ENCODE measurements at places on chromosomes 1 and 21. TPM values are rescaled to one million over a fixed set of nuclear protein-coding genes. Genes with fewer than 3 reads are reported as not detected.

Gene F11R
- total RNA-seq = 131 TPM

Gene PRDM16
- 2.0 TPM for total RNA-seq

Gene FGR
- not detected for total RNA-seq

Gene NCF2
- total RNA-seq = 34.7 TPM

Gene OR2L2
- not detected for total RNA-seq

Gene TCEA3
- 4.4 TPM for total RNA-seq
